Stimulated activated CD4-positive, alpha-beta T cell treated with anti-CD3 and anti-CD28 coated beads, Interleukin-1b, Interleukin-23, amount 100 ng/mL, for 1 hour (primary cell): ENCODE measurements at places on chromosomes 5 and 9.

- no peak for DNase-seq
Observed at GRCh38 chr5:109324931-109325330, 84.8 kb downstream of the PJA2 start.

GRCh38 chr5:67935908-67936566 lies 279.5 kb upstream of the PIK3R1 start:
- no peak for DNase-seq

DNA sequence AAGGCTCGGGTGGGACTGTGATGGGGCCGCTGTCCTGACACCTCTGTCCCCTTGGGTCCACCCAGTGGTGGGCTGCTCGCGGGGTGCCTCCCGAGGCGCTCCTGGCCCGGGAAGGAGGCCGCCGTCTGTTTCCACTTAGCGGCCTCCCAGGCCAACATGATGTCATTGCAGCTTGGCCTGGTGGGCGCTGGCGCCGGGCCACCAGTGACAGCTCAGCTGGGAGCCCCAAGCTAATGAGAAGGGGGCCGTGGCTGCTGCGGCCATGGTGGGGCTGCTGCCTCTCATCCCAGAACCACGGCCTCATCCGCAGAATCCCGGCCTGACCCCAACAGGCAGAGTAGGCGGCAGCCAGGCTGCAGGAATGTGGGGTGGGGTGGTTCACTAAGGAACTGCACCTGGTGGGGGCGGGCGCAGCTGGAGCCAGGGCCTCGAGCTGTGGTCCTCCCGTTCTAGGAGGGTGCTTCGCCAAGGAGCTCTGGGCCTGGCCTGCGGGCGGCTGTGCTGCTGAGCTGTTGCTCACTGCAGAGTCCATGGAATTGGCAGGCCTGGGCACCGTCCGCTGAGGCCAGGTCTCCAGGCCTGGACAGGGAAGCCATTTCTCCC lies 123.5 kb upstream of the COL5A1 start:
- no peak for DNase-seq

GRCh38 chr5:76372323-76373054 lies 30.6 kb upstream of the IQGAP2 start:
- DNase-seq, result no peak

GRCh38 chr5:58544195-58544594 lies 38.7 kb upstream of the RAB3C start:
- no peak for DNase-seq

GRCh38 chr9:37030611-37030939 lies 3.5 kb downstream of the PAX5 start:
- DNase-seq, result no peak

- no peak for DNase-seq
Observed at GRCh38 chr5:75622564-75622963, 11.3 kb downstream of the ANKDD1B start.

DNA sequence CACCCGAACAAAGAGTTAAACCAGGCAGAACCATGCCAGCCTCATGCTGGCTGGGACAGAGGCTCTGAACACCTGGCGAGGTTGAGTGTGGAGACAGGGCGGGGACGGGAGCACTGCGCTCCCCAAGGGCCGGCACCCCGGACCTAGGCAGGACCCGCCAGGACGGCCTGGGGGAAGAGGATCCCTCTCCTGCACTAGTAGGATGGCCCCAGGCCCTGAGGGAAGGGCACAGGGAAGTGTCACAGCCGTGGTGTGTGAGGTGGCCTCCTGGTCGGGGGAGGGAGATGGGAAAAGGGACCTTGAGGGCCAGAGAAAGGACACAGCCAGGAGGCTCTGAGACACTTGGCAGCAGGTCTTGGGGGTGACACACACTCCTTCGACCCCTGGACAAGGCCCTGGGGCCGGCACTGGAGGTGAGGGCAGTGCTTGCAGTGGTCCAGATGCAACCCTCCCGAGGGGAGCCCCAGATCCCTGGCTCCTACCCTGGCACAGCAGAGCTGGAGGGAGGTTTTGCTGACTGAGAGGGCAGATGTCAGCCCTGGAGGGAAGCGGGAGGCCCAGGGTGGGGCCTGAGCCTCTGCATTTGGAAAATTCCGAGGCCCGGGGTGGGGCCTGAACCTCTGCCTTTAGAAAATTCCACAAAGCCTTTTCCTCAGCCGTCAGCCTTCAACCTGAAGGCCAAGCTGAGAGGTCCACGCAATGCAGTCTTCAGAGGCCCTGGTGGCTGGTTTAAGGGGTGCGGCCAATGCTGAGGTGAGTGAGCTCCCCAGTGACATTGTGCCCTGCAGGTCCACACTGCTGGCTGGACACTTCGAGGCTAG lies 24.8 kb upstream of the TERT start:
- DNase-seq, result no peak

DNA sequence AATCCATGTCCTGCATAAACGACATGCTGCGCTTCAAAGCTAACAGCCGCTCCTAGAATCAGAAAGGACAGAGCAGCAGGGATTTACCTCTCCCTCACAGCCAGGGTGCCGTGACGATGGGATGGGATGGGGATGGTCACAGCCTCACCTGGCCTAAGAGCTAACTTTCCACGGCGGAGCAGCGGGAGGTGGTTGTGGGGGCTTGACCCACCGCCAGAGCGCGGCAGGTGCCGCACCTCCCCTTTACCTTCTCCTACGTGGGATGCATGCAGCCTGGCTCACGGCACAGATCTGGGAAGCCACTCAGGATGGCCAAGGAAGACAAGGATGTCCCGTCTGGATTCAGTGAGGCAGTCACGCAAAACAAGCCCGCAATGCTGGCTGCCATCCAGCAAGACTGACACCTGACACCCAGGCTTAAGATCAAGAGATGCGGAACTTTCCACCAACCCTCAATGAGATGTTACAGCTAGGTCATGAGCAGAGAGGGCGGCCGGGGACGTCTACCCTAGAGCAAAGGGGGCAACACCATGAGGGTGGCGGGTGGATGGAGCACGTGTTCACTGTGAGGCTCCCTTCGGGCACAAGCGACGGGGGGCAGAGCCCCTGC lies 5.8 kb downstream of the BRD9 start:
- no peak for DNase-seq

GRCh38 chr5:18495157-18495556 lies 860.9 kb downstream of the TAF11L14 start:
- DNase-seq, result no peak

GRCh38 chr5:148499452-148499851 lies 115.7 kb downstream of the FBXO38 start:
- no peak for DNase-seq

- no peak for DNase-seq
Observed at GRCh38 chr5:144742361-144742760, 571.7 kb downstream of the KCTD16 start.
